Fibroblast of lung (primary cell): ENCODE measurements at places on chromosomes 1 and 21. TPM values are rescaled to one million over a fixed set of nuclear protein-coding genes. Genes with fewer than 3 reads are reported as not detected.

Gene CPTP
- 9.0 and 10.1 TPM in 2 replicates for total RNA-seq

- peaks cover 6% of the 10 kb centered on the region for H3K4me1 ChIP-seq
- no peaks in the 10 kb centered on the region for H3K27me3 ChIP-seq
- H3K4me3 ChIP-seq, result no peak overlapping the region
- DNase-seq, result no peak
- no peaks in the 10 kb centered on the region for H3K36me3 ChIP-seq
- no peak overlapping the region for H3K27ac ChIP-seq
Measured at GRCh38 chr1:85461216-85461918, 3.6 kb downstream of the DDAH1 start.

Gene EMC1
- total RNA-seq, result 46.0 and 78.1 TPM in 2 replicates

Gene CR2
- total RNA-seq, result not detected in 2 replicates

GRCh38 chr1:169586395-169587255 is at the start of gene F5:
TSS of gene F5 (minus strand) at chr1:169586481. CDS start at chr1:169586386, 95 bp downstream.
- no peaks in the 10 kb centered on the region for H3K36me3 ChIP-seq
- no peak within 1 kb of the TSS for H3K4me3 ChIP-seq
- no peaks in the 10 kb centered on the region for H3K27me3 ChIP-seq
- H3K27ac ChIP-seq, result no peak within 1 kb of the TSS
- no peaks in the 10 kb centered on the region for H3K4me1 ChIP-seq

DNA sequence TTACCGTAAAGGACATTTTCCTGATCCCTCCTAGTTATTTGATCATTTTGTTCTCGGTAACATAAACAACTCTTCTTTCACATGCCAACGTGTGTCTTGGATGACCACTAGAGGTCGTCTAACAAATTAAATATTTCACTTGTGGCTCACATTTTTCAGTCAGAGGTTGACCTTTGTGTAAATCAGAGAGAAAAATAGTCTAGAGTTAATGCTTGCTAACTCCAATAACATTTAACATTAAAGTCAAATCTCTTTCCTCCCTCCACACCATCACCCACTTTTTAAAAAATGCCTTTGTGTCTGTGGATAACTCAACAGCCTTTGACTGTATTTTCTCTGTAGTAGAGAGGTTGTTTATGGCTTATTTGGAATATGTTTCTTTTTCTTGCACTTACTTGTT is 220.5 kb upstream of the B3GALT2 start:
- H3K4me3 ChIP-seq, result no peak overlapping the region
- H3K36me3 ChIP-seq, result no peaks in the 10 kb centered on the region
- no peaks in the 10 kb centered on the region for H3K4me1 ChIP-seq
- H3K27me3 ChIP-seq, result no peaks in the 10 kb centered on the region
- DNase-seq, result peak; percentile 81
- H3K27ac ChIP-seq, result no peak overlapping the region

GRCh38 chr1:101150266-101150665 is 86.6 kb upstream of the S1PR1 start:
- no peaks in the 10 kb centered on the region for H3K36me3 ChIP-seq
- DNase-seq, result no peak
- H3K4me3 ChIP-seq, result no peak overlapping the region
- no peaks in the 10 kb centered on the region for H3K27me3 ChIP-seq
- no peak overlapping the region for H3K27ac ChIP-seq

- no peak overlapping the region for H3K4me3 ChIP-seq
- H3K36me3 ChIP-seq, result no peaks in the 10 kb centered on the region
- H3K27me3 ChIP-seq, result no peaks in the 10 kb centered on the region
- no peaks in the 10 kb centered on the region for H3K4me1 ChIP-seq
- no peak for DNase-seq
Measured at GRCh38 chr1:50508040-50508586, 84.9 kb upstream of the DMRTA2 start.

DNA sequence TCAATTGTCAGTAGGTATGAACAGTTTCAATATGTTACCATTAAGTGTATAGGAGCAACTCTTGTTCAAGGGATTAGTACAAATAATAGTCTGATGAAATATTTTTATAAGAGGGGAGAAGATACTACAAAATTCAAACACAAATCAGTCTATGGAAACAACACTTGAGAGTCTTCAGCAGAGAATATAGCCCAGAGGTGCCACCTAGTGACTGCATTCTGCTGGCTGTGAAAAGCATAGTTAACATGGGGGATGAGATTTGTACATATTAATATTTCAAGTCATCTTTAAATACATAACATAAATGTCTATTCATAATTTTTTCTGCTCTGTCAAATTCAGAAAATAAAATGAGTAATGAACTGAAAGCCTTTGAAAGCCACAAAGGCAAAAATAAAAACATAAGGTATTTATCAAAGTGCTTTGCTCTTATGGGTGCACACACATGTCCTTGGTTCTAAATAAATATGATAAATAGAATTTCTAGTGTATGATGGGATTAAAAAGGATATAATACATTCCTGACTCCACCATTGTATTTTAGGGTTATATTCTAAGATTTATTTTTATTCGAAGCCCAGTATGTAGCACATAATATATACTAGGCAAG is 440.9 kb upstream of the ZRANB2 start:
- H3K27me3 ChIP-seq, result no peaks in the 10 kb centered on the region
- peak; percentile 32 for DNase-seq
- H3K4me1 ChIP-seq, result no peaks in the 10 kb centered on the region
- no peak overlapping the region for H3K4me3 ChIP-seq
- H3K36me3 ChIP-seq, result no peaks in the 10 kb centered on the region
- no peak overlapping the region for H3K27ac ChIP-seq

Gene CELA2A
- total RNA-seq, result not detected in 2 replicates
